ENCODE measurements at places on chromosomes 2 and 18. TPM values are rescaled to one million over a fixed set of nuclear protein-coding genes. Genes with fewer than 3 reads are reported as not detected.

The NT5C1B gene
- total RNA-seq = not detected

The MRPL53 gene
- total RNA-seq = 30.9 TPM

The TP53I3 gene
- total RNA-seq = 23.9 TPM

The SNED1 gene
- total RNA-seq = 391 TPM

The TCF7L1 gene
- 2.2 TPM for total RNA-seq

The CTAGE1 gene
- not detected for total RNA-seq
